ENCODE measurements at places on chromosomes 2 and 18.
A peak's percentile ranks its signal among the peaks of the same experiment; 100 is the strongest.

DNA sequence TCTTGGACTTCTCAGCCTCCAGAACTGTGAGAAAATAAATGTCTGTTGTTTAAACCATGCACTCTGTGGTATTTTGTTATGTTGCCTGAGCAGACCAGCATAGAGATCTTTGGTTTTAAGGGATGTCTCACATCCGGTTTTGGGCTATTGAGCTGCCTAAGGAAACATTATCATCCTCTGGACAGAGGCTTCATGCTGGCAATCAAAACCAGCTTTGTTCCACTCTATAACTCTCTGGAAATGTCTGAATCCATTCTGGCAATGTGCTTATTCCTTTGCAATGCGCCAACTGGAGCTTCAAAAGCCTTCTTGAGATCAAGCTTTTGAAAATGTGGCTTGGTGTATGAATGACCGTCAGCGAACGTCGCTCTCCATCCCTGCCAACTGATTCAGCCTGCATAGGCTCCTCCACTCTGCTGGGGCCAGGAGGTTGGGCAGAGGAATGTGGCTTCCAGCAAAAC is 183.6 kb upstream of the MGAT5 start:
- no peak for DNase-seq

GRCh38 chr18:32040936-32041335 is 22.3 kb downstream of the RNF125 start:
- DNase-seq, result peak; percentile 26

DNA sequence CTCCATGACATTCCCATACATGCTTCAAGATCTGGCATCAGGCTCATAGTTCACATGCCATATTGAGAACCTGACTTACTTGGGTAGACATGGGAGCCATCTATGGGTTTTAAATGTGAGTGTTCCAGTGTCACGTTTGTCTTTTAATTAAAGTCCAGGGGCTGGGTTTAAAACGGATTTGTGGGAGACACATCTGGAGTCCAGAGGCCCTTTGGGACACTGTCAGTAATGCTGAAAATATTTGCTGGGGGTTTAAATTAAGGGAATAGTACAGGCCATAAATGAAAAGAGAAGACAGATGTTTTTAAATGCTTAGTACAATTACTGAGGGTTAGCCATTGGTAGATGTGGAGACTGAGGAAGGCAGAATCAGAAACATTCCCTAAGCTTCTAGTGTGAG is 478.0 kb downstream of the PID1 start:
- no peak for DNase-seq

DNA sequence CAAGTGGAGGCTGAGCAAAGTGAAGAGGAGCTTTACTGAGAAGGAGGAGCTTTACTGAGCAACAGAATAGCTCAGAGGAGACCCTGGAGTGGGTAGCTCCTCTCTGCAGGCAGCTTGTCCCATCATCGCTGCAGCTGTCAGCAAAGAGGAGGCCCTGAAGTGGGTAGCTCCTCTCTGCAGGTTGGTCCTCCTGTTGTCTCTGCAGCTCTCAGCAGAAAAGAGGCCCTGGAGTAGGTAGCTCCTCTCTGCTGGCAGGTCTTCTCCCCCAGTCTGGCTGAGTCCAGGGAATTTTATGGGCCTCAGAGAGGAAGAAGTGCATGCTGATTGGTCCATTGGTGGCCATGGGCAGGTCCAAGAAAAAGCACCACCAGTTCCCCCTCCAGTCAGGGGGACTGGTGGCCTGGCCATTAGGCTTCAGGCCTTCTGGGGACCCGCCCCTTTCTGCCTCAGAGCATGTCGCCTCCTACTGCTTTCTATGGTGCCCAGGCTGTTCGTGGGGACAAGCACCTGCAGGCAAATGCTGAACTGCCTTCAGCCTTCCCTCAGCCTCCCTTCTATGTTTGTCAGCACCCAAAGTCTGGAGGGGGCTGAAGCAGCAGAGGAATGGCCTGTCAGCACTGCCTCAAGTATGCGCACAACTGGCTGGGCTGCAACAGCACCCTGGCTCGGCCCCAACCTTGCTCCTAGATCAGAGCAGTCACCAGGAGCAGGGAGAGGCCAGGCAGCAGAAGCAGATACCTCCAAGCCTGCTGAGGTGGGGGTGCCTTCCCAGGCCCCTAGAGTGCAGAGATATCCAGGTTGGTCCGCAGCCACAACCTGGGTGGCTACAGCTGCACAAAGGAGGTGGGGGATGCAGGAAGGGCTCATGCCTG is 5.9 kb downstream of the ZSCAN30 start:
- DNase-seq, result no peak

GRCh38 chr18:31097666-31098065 is 4.6 kb downstream of the DSC2 start:
- DNase-seq, result no peak

DNA sequence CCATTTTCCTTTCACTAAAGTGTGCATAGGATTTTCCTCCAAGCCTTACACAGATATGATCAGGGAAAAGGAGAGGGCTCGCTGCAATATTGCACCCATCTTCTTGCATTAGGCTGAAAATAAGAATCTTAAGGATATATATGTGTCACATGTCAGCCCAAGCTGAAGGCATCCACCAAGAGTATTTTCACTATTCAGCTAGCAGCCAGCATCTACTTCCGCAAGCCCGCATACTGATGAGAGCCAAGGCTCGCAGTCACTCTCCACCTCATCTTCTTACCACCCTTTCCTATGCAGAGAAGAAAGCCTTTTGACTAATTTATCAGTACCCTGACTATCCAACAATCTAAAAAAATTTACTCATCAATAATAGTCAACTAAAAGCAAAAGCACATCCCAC is 6.1 kb downstream of the TMEM163 start:
- no peak for DNase-seq

GRCh38 chr2:217948897-217949296 is 53.9 kb downstream of the TNS1 start:
- no peak for DNase-seq

DNA sequence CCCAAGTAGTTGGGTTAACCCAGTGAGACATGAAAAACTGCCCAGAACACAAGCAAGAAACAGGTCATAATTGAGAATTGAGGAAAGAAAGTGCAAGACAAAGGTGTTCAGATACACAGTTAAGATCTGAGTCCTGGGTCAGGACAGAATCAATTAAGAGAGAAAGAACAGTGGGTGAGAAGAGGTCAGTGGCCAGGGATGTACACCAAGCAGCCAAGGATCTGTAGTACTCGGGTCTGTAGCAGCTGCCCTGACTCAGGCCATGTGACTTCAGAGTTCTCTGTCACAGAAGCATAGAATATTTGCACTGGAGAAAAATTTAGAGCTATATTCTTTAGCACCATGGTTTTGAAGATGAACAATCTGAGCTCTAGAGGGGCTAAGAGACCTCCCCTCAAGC is 141.6 kb downstream of the SLC8A1 start:
- DNase-seq, result no peak

DNA sequence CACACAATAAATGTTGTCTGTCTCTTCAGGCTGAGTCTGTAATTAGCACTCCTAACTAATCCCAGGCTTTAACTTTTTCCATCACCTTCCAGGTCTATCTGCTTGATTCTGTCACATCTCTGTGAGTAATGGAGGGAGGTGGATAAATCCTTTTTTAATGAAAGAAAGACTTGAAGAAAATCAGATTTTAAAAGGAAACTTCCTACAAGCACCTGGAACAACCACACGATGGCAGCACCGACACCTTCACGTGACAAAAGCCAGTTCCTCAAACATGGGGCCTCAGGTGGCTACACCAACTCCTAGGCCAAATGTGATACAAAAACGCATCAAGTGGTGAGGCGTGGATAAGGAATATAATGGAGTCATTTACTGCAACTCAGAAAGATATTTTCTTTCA is 41.8 kb downstream of the TGFBRAP1 start:
- peak; percentile 22 for DNase-seq

GRCh38 chr2:20012282-20013125 is at the start of gene MATN3:
MATN3 (minus strand) TSS chr2:20012668; CDS start chr2:20012631, 37 bp downstream.
- DNase-seq, result peak; percentile 36

DNA sequence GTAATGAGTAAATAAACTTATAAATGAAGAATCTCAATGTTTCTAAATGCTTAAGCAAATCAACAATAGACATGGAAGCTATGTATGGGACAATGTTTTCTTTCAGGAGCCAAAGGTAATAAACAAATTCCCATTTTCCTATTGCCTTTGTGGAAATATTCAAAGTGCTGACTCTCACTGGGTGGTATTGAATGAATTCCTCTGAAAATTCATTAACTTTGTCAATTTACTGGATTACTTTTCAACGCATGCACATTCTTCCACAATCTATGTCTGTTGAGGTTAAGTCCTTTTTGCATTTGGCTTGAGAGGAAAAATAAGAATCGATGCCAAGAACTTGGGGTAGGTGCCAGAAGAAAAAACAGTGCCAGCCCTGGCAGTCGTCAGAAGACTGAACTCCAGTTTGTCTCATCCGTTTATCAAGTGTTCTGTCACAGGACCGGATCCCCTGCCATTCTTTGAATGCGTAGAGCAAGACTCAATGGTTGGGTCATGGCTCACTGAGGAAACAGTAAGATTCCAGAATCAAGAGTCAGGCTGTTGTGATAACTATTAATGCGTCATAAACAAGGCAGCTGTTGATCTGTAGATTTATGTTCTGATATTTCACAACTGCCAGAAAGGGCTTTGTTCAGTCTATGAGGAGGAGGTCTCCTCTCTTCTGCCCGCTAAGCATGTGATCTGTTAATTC is 133.3 kb downstream of the GFPT1 start:
- no peak for DNase-seq

- DNase-seq, result peak; percentile 50
These were observed at the start of gene ZBTB7C for GRCh38 chr18:48408727-48409590. ZBTB7C (minus strand) TSS chr18:48409383.

DNA sequence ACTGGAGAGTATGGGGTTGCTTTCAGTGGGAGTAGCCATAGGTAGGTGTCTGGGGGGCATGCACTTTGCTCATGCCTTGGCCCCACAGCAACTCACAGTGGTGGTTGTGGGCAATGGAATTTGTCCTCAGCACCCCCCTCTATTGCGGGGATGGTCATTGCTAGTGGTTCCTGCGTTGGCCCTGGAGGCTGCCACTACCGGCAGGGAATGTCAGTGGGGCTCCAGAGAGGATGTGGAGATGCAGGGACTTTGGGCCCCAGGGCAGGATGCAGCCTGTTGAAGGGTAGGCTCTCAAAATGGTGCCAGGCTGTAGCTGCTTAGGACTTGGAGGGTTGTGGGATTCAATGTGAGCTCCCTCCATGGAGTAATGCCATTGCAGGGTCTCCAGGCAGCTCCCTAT is 125.0 kb downstream of the XRCC5 start:
- no peak for DNase-seq

DNA sequence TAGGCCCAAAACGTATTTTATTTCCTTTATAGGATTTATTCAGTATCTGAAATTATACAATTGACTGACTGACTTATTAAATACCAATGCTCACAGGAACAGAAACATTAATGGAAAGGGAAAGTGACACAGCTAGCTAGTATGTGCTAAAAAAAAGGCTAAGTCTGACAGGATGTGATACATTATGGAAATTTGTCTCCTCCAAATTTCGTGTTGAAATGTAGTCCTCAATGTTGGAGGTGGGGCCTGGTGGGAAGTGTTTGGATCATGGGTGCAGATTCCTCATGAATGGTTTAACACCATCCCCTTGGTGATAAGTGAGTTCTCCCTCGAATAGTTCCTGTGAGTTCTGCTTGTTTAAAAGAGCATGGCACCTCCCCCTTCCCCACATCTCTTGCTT is 70.6 kb upstream of the WDR75 start:
- DNase-seq, result no peak

DNA sequence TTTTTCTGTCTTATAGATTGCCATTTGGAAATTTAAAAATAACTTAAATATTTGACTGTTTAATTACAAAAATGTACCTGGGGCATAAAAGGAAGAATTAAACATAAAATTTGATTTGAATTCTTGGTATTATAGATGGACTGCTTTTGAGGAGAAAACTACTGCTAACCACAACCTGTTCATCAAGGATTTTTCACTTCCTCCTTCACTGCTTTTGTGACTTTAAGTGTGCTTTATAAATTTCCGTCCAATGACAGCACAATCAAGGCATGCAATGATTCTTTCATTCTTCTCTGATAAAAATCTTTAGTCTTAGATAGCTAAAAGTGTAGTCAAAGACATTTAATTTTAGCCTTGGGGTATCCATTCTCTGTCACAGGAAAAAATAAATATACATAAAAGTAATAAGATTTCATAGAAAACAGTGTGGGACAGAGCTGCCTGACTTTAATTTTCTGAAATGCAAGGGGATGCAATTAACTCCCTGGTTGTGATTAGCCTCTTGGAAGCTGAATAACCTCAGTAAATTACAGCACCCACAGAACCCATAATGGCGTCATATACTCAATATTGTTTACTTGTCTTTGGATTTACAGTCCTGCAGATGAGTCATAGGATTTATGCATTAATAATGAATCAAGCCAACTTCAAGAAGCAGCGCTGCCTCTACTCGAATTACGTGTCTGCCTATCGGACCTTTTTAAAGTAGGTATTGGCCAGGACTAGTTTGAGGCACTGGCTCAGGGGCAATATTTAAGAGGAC is 587.9 kb downstream of the NRXN1 start:
- no peak for DNase-seq

DNA sequence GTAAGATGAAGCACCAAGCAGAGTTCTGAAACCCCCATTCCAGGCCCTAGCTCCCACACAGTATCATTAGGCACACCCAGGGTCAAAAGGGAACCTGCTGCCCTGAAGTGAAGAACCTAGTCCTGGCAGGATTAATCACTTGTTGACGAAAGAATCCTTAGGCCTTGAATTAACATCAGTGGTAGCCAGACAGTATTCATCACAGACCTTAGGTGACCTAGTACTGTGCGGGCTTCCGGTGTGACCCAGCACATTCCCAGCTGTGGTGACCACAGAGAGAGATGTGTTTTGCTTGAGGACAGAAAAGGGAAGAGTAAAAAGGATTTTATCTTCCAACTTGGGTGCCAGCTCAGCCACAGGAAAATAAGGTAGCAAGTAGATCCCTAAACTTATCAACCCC is 1071.4 kb upstream of the FAM98A start:
- DNase-seq, result no peak

GRCh38 chr2:108570416-108570815 is 36.1 kb downstream of the LIMS1 start:
- no peak for DNase-seq

DNA sequence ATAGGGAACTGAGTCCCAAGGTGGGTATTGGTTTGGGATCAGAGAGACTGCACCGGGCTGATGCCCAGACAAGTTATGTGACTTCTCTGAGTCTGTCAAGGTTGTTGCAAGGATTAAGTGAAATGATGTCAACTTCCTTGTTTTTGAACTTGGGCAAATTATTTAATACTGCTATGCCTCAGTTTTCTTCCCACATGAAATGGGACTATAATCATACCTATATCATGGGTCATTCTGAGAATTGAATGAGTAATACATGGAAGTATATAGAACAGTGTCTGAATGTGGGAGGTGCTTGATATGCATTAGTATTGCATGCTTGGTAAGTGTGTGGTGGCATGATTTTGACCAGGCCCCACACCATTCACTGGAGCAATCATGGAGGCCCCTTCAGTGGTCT is 99.0 kb downstream of the PRKCE start:
- DNase-seq, result peak; percentile 12

DNA sequence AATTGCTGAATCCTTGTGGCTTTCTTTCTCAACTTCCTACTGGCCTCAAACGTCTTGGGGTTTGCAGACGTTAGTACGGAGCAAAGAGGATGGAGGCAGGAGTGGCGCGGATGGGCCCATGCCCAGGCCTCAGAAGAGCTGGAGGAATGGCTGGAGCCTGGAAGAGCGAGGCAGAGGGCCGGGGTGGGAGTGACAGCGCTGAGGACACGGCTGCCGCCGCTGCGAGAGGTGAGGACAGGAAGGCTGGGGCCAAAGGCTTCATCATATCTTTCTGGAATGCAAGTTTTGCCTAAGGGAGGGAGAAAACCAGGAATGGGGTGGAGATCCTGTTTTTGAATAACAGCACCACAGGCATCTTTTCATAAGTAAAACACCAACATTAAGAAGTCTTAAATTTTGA is 178.5 kb upstream of the SESTD1 start:
- DNase-seq, result no peak

GRCh38 chr2:223457301-223457700 is 144.9 kb downstream of the SCG2 start:
- DNase-seq, result no peak

All from activated T-cell treated with anti-CD3 and anti-CD28 coated beads, Interleukin-2, amount 50 U/mL, for 72 hours (primary cell).